ENCODE measurements at places on chromosomes 1 and 21.

DNA sequence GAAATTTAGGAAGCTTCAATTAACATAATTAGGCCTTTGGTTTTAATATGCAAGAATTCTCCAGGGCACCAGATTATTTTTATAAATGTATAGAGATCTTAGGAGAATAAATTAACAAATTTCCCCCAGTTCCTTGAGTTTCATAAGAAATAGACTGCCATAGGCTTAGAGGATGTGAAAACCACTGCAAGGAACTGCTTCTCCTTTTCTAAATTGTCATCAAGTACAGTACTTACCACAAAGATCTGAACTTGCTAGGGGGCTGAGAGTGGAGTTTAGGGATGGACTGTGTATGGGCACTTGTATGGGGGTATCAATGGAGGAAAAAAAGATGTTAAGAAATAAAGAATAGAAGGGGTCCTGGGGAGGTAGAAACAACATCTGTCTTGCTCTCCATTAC, 31.1 kb downstream of the LHX8 start:
- no peak for DNase-seq

GRCh38 chr1:193110246-193110645, 5.0 kb upstream of the GLRX2 start:
- DNase-seq, result no peak

DNA sequence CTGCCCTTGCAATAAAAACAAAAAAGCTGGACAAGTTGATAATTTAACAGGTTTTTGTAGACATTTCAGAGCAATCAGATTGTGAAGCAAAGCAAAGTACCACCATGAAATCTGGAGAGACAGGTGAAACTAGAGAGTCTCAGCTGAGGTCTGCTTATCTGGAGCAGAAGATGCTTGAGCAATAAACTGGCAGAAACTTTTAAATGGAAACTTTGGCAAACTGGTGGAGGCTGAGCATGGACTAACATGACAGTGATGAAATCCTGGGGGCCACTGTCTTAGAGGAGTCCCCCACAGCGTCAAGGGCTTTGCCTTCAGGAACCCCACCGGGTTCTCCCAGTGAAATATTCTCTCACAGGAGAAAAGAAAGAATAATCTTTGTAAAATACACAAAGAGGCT, 416.3 kb upstream of the B3GALT2 start:
- DNase-seq, result no peak

DNA sequence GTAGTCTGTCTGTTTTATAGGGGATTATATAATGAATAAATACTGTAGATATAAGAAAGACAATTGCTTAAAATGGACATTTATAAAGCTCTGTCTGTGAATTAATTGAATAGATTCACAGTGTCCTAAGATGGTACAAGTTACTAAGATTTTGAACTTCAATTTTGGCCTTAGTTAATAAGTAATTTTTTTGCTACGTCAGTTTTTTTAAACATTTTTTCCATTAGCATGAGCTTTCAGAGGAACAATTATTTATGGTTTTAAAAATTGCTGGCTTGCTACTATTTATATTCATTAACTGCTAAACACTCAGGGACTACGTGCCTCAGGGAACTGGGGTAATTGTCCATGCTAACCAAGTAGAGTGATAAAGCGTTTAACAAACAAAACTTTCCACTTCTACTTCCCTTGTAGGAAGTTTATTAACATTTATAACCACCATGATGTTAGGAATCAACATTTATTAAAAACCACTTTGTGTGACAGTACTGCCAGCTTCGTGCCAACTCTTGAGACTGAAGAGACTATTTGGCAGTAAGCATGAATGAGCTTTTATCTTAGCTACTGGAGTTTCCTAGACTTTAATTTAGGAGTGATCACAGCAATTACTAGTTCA, 65.4 kb upstream of the PTGS2 start:
- DNase-seq, result peak; percentile 44

DNA sequence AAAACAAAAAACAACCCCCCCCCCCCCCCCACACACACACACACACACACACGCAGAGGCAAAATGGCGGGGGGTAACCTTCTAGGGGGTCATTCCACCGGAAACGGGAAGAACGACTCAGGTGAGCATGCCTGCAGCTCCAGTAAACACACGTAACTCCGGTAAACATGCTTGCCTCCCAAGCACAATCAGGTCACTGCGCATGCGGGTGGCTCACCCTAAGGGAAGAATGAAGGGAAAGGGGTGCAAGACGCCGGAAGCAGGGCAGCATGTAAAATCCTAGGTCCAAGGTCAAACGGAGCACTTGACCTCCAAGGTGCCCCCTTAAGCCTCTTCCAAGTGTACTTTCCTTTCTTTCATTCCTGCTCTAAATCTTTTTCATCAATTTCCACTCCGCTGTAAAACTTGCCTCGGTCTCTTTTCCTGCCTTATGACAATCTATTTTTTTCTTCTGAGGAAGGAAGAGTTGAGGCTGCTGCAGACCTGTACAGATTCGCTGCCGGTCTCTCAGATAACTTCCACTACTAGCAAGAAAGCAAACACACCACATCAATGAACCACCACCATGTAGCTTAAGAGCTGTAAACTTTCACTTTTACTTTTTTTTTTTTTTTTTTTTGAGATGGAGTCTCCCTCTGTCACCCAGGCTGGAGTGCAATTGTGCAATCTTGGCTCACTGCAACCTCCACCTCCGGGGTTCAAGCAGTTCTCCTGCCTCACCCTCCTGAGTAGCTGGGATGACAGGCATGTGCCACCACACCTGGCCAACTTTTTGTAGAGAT, 21.0 kb upstream of the CBR3 start:
- DNase-seq, result no peak

- peak; percentile 61 for DNase-seq
Observed at GRCh38 chr1:224259986-224260385, 70.0 kb downstream of the NVL start.

- no peak for DNase-seq
Observed at GRCh38 chr1:234983564-234984238, 144.9 kb downstream of the TOMM20 start.

GRCh38 chr1:85328713-85329397, 52.4 kb upstream of the BCL10 start:
- peak; percentile 100 for DNase-seq

- DNase-seq, result no peak
Observed at GRCh38 chr1:88537787-88538186, 146.3 kb upstream of the PKN2 start.

DNA sequence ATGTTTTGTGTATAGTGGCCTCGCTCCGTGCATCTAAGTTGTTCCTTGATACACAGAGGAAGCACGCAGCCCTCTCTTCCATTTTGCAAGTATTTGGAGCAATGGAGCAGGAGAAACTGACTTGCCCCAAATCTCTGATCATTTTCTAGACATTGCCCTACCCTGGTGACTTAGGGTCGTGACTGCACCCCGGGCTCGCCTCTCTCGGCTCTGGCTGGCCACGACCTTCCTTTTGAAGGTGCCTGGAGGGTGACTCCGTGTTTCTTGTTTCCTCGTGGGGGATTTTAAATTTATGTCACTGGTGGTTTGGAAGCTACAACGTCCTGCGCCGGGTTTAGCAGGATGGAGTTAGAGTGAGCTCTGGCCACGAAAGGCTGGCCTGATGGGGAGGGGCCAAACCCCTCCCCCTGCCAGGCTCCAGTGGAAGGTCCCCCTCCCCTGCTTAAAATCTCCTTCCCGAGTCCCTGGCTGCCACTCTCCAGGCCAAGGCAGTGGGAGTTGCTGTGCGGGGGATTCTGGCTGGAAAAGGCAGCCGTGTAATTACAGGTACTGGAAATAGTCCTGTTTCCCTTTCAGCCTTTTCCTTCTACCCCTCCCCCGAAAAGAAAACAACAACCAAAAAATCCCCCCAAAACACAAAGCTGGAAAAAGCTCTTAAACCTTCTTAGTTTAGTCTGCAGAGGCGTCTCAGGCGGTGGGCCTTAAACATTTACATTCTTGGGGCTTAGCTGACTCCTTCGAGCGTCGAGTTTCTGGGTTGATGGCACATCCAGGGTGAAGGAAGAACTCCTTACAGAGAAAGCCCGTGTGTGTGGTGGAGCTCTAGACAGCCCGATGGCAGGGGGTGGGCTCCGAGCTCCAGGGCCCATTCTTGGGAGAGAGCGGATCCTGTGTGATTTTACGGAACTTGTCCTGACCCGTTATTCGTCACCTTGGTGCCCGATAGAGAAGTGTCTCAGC, 28.1 kb downstream of the SPSB1 start:
- no peak for DNase-seq

- no peak for DNase-seq
Observed at GRCh38 chr1:61743431-61743705, 1.1 kb downstream of the PATJ start.

- DNase-seq, result peak; percentile 27
Observed at GRCh38 chr1:111789142-111789541, 33.4 kb downstream of the DDX20 start.

DNA sequence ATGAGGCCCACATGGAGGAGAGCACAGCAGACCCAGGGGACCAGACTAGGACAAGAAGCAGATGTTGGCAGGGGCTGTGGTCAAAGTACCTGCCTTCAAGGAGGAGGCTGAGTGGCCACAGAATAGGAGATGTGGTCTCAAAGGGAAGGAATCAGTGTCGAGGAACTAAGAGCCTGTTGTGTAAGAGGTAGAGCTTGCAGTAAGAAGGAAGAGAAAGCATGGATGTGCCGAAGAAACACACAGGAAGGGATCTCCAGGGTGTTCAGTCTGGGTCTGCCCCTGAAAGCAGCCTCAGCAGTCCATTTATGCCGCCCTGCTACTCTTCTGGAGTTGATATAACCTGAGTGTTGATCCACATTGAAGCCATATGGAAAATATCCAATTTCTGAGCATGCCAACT, 83.9 kb downstream of the NID1 start:
- no peak for DNase-seq

GRCh38 chr1:22484706-22485345, 33.2 kb downstream of the ZBTB40 start:
- DNase-seq, result no peak

DNA sequence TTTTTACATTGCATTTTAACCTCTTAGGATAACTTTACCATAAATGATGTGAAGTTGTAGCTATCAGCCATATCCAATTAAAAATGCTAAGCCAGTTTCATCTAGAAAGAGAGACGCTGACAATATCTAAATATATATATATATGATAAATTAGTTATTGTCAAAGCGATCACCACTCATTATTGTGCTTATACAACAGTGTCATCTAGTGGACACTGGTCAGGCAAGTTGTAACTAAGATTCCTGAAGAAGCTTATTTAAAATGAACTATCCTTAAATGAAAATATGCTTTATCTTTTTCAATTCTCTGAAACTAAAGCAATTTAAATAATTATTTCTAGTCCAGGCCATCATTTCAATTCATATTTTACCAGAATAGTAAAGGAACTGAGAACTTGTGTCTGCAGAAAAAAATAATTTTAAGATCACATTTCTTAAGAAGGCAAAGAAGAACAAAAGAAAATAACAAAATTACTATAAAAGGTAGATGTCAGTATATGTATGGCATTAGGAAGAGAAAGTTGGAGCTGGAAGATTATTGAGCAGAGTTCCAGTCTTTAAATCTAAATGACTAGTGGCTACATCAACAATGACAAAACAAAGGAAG, 193.3 kb upstream of the SNX7 start:
- peak; percentile 60 for DNase-seq

All from renal cortical epithelial cell (primary cell).